ENCODE measurements at places on chromosomes 1 and 21.

GRCh38 chr1:9797049-9797448, 26.7 kb downstream of the CLSTN1 start:
- no peak for DNase-seq

DNA sequence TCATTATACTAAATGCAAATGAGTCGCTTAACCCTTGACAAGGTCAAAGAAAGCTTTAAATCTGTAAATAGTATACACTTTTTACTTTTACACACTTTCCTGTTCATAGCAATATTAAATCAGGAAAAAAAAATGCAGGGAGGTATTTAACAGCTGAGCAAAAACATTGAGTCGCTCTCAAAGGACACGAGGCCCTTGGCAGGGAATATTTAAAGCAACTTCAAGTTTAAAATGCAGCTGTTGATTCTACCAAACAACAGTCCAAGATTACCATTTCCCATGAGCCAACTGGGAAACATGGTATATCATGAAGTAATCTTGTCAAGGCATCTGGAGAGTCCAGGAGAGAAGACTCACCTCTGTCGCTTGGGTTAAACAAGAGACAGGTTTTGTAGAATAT, 62.7 kb downstream of the CAPN2 start:
- DNase-seq: no peak

DNA sequence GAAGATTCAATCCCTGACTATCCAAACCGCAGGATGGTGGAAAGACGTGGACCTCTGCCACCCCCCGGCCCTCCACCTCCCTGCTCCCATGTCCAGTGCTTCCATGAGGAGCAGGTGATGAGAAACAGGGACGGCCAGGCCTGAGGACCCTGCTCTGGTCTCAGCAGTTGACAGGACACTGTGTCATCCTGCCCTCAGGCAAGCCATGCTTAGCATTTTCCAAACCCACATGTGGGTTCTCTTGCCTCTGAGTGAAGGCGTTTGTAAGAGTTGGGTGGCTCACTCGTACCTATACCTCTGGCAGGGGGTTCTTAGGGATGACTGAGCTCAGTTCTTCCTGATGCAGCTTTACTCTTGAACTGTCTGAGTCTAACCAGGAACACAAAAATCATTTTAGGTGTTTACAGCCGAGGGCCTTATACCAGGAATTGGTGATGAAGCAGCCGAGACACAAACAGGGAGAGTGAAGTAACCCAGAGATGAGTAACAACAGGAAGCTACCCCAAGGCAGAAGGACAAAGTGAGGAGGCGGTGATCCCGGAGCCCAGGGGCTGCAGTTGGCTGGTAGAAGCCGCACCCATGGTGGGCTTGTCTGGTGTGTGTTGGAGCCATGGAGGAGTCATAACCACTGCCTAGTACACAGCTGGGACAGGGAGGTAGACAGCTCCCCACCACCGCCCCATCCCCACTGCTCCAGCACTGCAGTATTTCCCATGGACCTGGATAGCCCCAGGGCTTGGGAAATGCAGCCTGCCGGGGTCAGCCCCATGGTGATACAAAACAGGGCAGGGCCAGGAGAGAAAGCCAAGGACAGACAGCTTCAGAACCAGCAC, 21.4 kb downstream of the MYBPH start:
- no peak for DNase-seq

- DNase-seq: no peak
These were observed 44.0 kb downstream of the PRDM15 start for GRCh38 chr21:41834926-41835663.

DNA sequence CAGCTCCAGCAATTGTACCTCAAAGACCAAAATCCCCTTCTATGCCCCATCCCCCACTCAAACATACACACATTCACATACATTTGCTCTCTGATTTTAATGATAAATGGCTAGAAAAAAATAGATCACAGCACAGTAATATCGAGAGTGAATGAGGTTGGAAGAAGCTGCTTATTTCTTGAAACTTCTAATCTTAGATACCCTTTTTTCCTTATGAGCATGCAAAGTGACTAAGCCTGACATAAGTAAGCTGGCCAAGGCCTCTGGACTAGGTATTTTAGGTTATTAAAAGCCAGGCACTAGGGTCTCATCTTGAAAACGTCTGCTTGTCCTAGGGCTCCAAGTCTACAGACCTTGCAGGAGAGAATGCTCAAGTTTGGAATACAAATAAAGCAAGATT, 133.6 kb downstream of the TGFBR3 start:
- DNase-seq: no peak

DNA sequence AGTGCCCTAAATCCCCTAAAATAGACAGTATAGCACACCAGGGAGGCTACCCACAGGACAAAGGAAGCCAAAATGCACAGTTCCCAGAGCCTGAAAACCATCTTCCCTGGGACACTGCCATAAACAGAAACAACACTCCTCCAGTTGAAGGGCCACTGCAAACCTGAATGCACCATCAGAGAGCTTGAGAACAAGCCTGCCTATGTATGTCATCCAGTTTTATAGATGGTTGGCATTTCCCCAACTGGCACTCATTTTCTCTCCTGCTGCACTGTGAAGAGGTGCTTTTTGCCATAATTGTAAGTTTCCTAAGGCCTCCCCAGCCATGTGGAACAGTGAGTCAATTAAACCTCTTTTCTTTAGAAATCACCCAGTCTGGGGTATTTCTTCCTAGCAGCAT, 169.0 kb downstream of the AGBL4 start:
- no peak for DNase-seq

DNA sequence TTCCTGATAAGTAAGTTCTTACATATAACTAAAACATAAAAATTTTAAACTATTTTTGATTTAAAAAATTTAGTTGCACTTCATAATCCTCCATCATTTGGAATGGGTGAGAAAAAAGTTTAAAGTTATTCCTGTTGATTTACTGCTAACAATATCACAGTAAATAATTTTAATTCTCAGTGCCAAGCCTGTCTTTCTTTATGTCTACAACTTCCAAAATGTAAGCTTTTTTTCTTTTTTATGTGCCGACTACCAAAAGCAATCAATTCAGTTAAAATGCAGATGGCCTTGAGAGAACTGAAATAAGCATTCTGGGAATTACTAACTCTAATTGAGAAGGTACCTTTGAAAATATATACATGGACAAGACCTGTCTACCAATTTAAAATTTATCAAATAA, 1224.3 kb upstream of the B3GALT2 start:
- no peak for DNase-seq

GRCh38 chr1:157993147-157993917, at the start of gene KIRREL1:
Gene KIRREL1 (plus strand): TSS chr1:157993645. CDS start chr1:157993677, 32 bp downstream.
- DNase-seq: no peak

DNA sequence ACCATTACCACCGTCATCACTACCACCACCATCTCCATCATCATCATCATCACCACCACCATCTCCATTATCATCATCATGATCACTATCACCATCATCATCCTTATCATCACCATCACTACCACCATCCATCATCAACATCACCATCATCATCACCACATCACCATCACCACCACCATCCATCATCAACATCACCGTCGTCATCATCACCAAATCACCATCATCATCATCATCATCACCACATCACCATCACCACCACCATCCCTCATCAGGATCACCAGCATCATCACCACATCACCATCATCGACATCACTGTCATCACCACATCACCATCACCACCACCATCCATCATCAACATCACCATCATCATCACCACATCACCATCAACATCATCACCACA, 203.0 kb upstream of the VAMP3 start:
- no peak for DNase-seq

- DNase-seq: no peak
These were observed 129.5 kb upstream of the DSCAM start for GRCh38 chr21:40976198-40977109.

- no peak for DNase-seq
These were observed 27.2 kb downstream of the MYOG start for GRCh38 chr1:203058676-203058935.

DNA sequence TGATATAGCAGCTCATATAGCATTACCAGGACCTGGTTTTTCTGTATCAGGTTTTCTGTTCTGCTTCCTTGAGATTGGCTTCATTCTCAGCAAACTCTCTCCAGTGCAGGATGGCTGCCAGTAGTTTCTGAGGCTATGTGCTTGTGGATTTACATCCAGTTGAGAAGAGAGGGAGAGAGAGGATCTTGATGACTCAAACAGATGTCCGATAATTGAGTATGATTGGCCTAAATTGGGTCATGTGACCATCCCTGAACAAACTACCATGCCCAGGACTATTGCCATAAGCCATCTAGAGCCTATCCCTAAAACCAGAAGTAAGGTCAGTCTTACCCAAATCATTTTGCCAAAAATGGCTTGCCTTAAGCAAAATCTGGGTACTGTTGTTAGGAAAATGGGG, 18.1 kb upstream of the PSMA5 start:
- DNase-seq: no peak

DNA sequence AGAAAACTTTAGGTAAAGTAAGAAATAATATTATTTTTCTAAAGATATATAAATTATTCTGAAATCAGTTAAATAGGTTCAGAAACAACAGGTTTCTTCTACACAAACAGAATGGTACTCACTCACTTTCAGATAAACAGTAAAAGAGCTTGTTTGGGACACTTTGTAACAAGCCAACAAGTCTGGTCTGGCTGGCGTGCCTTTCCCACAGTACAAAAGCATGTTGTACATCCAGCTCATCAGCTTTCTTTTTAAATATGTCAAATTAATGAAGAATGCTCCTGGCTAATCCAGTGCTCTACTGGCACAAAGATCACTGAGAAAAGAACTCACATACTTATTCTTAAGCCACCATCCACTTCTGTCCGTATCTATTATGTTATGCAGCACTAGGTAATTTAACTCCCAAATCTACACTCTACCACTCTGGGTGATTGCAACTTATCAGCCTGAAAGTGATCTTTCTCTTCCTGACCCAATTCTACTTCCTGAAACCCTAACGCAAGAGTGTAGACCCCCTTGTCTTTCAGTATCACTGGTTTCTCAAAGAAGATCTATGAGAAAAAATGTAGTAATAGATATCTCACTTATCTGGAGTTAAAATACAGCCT, 32.6 kb downstream of the TRIT1 start:
- no peak for DNase-seq

GRCh38 chr1:28021064-28021463, 61.3 kb downstream of the XKR8 start:
- DNase-seq: no peak

GRCh38 chr1:79726321-79726720, 719.8 kb upstream of the ADGRL4 start:
- no peak for DNase-seq

DNA sequence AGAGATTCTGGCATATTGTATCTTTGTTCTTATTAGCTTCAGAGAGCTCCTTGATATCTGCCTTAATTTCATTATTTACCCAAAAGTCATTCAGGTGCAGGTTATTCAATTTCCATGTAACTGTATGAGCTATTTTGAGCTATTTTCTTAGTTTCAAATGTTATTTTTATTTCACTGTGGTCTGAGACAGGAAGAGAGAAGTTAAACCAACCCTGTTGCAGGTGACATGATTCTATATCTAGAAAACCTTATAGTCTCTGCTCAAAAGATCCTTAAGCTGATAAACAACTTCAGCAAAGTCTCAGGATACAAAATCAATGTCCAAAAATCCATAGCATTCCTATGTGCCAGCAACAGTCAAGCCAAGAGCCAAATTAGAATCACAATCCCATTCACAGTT, 1644.0 kb upstream of the B3GALT2 start:
- no peak for DNase-seq

GRCh38 chr1:108007070-108007469, 42.1 kb upstream of the VAV3 start:
- no peak for DNase-seq

DNA sequence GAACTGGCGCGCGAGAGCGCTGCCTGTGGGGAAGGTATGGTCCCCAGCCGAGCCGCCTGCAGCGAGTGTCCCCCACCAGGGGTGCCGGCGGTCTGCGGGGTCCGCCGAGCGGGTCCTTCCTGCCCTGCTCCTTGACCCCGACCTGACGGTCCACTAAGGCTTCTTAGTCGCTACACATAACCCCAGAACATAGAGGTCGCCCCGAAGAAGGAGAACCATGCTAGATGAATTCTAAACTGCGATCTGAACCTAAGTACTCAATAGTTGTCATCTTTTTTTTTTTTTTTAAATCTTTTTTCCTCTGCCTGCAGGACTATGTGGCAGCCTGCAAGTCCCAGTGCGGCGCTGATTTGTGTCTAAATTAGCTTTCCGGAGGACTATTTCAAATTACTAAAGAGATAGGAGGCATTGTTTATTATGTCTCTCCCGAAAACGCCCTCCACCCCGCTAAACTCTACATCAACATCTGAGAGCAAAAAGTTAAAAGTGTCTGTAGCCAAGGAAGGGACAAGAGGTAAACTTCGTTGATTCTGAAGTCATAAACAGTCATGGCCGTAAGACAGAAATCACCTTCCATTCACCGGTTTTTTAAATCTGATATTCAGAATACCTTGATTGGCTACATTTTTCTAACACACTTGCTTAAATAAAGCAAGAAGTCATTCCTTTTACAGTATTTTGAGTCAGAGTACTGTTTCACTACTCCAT, 476 bp downstream of the AXDND1 start:
- no peak for DNase-seq

DNA sequence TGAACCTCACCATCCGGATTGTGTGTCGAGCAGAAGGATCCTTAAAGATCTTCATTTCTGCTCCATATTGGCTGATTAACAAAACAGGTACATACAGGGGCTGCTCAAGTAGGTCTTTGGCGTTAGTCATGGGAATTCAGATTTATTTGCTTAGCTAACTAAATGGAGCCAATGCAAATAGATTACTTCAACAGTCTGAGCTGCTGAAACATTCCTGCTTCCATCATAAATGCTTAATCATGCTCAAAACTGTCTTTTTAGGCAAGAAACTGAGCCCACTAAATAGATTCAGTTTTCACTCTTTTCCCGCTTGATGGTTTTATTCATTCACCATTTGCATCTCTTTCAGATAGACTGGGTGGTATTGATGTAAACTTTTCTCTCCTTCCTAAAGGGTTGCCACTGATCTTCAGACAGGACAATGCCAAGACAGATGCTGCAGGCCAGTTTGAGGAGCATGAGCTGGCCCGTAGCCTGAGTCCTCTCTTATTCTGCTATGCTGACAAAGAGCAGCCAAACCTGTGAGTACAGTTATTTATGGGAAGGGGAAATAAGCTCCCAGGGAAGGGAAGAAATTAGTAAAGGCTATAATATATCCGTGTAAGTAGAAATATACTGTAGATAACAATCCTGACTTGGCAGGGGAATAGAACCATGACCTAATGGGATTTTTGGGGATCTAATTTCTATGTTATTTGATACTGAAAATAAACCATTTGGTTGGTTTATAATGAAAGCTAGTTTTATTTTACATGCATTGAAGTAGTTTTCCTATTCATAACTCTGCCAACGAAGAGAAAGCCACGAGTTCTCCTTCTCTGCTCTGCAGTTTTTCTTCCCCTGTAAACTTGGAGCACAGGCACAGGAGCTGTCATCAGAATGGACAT, 126.4 kb downstream of the VPS13D start:
- DNase-seq: no peak

- DNase-seq: no peak
These were observed 63.8 kb downstream of the TBCE start for GRCh38 chr1:235430991-235431390.

DNA sequence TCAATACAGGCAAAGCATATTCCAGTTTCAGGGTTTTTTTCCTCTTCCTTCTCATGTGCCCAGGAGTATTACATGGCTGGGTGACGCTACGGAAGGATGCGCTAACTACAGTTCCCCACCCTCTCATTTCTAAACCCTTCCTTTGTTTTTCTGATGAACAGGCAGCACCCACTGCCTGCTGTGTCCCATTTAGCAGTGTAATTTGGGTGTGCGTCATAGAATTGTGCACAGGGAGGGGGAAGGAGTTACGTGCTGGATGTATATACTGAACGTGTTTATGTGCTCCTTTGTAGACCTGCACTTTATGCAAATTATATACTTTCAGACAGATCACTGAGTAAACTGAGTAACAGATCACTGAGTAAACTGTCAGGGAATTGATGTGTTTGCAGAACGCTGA, 44.5 kb downstream of the ELAPOR1 start:
- no peak for DNase-seq
